Iris pigment epithelial cell (primary cell): ENCODE measurements at places on chromosomes 7 and 10.
A peak's percentile ranks its signal among the peaks of the same experiment; 100 is the strongest.

DNA sequence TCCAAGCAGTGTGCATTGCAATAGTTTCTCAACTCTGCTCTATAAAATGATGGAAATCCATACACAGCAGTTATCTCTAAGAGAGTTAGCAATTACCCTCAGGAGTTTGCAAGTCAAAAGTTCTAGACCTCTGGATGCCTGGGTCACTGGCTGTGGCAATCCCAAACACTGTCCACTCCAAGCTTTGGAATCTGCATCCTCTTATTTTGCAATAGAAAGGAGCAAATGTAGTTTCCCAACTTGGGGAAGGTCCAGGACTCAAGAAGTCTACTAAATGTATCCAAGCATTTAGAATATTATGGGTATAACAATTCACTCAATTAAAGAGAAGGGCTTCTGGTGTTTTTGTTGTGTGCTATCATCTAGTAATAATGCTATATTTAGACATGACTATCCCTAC, 131.3 kb upstream of the NRP1 start:
- no peak for DNase-seq

DNA sequence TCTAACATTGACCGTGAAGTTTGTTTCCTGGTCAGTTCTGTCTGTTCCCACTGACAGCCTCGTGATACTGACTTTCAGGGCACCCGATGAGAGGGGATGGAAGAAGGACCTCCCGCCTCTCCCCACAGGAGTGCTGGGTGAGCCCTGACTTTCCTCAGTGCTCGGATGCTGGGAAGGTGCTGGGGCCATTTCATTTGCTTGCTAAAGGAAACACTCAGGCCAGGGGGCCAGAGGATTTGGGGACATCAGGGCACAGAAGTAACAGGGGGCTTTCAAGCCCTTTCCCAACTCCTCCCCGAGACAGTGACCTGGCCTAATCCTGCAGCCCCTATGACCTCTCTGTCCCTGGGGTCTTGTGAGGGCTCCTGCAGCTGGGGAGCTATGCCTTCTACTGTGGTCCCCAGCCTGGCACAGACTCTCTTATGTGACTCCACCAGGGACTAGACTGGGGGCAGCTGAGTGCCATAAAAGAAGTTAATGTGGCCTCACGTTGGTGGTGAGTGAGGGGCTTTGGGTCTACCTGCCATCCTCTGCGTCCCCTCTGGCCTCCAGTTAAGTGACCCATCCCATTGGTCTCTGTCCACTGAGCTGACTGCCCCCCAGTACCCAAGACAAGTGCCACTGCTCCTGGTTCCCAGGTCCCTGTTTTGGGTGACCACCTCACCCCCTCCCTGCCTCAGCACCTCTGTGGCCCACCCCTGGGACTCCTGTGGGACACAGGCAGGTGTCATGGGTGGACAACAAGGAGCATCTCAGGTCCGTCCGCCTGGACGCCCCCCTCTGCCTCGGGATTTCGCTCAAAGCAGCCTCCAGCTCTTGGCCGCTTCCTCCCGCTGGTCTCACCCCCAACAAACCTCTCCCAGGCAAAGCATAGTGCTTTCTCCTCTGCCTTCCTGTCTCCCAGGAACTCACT, 33.4 kb upstream of the HSPA12A start:
- no peak for DNase-seq

- peak; percentile 77 for DNase-seq
Measured at GRCh38 chr7:146150153-146150552, 33.6 kb downstream of the CNTNAP2 start.

- DNase-seq, result peak; percentile 7
Measured at GRCh38 chr10:1368842-1369171, 312.6 kb downstream of the WDR37 start.

DNA sequence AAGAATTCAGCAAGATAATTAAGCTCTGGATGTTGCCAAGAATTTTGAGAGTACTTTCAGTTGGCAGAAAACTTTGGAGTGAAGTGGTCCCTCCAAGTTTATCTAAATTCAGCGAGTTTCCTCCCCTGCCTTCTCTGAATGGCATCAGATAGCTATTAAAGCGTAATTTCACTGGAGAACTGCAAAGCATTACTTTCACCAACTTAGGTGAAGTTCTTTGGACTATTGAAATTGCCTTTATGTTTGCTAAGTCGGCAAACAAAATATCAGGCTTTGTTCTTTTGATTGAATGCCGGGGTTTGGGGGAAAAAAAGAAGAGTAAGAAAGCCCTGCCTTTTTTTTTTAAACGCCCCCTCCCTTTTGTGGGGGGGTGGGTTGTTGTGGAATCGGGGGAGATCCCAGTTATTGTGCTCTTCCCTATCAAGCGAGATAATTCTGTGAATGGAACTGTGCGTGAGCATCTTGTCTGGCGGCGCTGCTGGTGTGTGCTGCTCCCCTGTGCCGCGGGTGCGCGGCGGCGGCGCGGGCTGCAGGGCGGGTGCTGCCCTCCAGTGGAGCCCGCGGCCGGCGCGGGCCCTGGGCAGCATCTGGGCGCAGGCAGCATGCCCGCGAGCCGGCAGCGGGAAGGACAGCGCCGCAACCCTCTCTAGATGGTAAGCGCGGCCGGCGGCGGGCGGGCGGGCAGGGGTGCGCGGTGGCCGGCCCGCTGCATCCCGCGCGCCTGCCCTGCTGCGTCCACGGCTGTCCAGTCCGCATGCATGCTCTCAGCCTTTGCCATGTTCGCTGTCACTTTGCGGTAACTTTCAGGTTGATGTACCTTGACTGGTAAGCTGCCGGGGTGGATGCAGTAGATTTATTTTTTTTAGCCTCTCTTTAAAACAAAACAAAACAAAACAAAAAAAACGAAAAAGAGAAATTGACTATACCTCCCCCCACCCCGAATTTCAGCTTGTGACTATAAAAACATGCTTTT, 176.5 kb downstream of the TCF7L2 start:
- DNase-seq, result peak; percentile 77

DNA sequence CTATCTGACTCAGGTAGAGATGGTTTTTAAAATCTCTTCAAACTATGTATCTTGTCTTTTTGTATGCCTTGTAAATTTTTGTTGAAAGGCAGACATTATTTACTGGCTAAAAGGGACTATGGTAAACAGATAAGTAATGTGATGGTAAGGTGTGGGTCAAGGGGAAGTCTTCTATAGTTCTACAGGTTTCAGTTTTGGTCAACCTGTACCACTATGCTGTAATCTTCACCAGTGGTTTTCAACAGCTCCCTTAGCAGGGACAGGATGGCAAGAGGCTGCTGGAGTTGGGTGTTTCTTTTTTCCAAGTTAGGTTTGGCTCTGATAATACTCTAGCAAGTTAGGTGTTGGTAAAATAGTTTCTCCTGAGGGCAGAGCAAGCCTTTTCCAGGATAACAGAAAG, 32.7 kb upstream of the FZD8 start:
- DNase-seq, result no peak

DNA sequence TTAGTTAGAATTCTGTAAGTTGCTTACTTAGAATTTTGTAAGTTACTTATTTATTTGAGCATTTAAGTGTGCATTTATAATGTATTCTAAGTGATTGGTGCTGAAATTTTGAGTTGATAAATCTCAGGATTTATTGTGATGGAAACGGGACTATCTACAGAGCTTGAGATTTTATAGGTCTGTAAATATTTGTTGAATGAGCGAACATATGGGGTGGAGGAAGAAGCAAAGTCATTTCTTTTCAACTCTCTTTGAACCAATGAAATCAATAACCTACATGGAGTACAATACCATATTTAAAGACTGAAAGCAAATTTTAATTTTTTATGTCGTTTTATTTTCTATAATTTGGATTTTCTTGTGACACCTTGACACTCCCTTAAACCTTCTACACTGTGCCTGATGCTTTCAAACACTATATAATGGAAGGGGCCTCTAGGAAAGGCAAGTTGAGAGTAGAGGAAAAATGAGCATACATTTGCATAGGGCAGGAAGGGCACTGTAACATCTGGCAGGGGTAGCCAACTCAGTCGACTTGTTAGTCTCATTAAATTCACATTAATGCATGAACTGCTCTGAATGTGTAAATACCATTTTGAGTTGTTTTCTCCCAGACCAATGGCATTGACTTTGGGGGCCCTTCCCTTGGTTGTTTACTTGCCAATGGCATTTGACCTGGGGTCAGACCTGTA, 204.2 kb downstream of the DYNC1I1 start:
- DNase-seq, result no peak

DNA sequence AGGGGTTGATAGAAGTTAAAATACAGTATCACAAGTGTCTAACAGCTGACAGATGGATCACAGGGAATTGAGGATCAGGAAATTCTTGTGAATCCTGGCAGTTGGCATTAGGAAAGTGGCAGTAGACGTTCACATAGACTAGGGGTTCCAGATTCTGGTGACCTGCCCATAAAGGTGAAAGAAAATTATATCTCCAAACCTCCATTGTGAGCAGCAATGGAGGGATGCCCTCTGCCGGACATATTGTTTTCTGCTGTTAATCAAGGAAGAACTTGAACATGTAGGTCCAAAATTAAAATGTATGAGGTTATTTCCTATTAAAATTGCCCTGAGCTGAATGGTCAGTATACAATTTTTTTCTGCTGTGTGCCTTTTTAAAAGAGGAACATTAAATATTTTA, 5.1 kb downstream of the NME8 start:
- peak; percentile 2 for DNase-seq

GRCh38 chr7:143405173-143406001, 3.3 kb downstream of the EPHA1 start:
- no peak for DNase-seq

GRCh38 chr10:102994531-102995295, 76.6 kb downstream of the CNNM2 start:
- no peak for DNase-seq

- DNase-seq, result peak; percentile 53
Measured at GRCh38 chr10:4765428-4765827, 60.6 kb upstream of the AKR1E2 start.

- no peak for DNase-seq
Measured at GRCh38 chr7:37916673-37917660, at the start of gene SFRP4. Gene SFRP4 (minus strand): TSS chr7:37916817. CDS start chr7:37916537, 280 bp downstream.

- DNase-seq, result no peak
Measured at GRCh38 chr10:113301342-113301984, 251.4 kb upstream of the HABP2 start.

GRCh38 chr7:145884716-145885514, 231.7 kb upstream of the CNTNAP2 start:
- no peak for DNase-seq

DNA sequence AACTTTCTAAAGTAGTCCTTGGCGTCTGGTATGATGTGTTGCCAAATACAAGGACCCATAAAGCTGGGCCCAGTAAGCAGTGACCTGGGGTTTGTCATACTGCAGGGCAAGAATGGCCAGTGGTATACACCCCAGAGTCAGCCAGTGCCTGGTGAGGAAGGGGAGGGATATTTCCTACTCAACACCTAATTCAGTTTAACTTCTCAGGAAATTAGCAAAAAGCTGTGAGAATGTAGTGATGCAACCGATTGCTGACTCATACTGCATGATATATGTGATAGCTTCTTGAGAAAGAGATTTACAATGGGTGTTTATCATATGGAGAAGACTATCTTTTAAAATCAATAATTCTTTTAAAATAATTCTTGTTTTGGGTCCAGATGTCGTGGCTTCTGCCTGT, 889.3 kb upstream of the CELF2 start:
- DNase-seq, result peak; percentile 50

GRCh38 chr7:87139514-87139913, 12.7 kb upstream of the DMTF1 start:
- DNase-seq, result no peak

GRCh38 chr7:66047426-66047825, 28.2 kb upstream of the ASL start:
- DNase-seq, result peak; percentile 96

GRCh38 chr10:91616137-91616536, 16.7 kb downstream of the PPP1R3C start:
- peak; percentile 73 for DNase-seq

DNA sequence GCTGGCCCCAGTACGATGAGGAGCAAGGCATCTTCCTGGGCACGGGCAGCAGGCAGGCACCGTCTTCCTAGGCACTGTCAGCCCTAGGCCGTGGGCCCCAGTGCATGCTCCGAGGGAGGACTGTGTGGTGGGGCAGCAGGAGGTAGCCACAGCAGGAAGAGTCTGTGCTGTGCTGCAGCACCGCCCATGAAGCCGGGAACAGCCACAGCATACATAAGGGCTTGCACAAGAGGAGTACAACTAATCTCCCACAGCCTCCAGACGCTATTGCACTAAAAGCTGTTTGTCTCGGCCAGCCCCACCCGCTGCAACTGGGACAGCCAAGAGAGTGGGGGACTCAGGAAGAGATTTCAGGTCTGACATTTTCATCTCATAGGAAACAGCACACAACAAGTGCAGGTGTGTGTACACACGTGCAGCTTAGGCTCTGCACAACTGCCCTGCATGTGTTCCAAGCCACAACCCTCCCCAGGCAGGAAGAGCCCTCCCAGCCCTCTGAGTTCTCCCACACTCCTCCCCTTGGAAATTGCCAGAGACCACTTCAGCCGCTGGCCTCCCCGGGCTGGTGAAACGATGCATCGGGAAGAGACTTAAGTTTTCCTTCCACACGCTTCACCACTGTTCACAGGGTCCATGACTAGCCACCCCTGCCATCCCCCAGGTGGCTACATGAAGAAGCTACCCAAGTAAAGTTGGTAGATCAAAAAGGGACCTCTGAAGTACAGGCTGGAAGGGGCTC, 88.1 kb upstream of the DDC start:
- DNase-seq, result peak; percentile 95

DNA sequence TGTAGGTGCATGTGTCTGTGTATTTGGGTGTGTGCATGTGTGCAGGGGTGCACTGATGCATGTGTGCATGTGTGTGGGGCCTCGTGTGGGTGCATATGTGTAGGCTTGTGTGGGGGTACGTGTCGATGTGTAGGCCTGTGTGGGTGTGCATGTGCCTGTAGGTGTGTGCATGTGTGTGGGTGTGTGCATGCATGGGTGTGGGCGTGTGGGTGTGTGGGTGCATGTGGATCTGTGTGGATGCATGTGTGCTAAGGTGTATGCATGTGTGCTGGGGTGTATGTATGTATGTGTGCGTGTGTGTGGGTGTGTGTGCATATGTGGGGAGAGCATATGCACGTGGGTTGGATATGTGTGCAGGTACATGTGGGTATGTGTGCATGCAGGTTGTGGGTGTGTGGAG, 73.2 kb downstream of the NKX6-2 start:
- no peak for DNase-seq

- no peak for DNase-seq
Measured at GRCh38 chr7:38142736-38143135, 35.3 kb upstream of the STARD3NL start.

DNA sequence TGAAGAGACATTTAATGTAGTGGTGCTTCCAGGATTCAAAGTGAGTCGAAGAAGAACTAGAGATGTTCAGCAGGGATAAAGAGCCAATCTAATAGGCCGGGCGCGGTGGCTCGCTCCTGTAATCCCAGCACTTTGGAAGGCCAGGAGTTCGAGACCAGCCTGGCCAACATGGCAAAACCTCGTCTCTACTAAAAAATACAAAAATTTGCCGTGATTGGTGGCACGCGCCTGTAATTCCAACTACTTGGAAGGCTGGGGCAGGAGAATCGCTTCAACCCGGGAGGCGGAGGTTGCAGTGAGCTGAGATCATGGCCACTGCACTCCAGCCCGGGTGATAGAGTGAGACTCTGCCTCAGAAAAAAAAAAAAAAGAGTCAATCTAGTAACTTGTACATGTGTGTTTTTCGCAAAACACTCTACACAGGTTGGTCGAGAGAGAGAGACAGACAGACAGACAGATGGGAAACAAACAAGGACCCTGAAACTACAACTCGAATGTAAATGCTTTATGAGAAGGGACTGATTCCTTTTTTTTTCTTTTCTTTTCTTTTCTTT, 775 bp downstream of the ABCB8 start:
- DNase-seq, result no peak

GRCh38 chr7:106952001-106952657, 87.0 kb downstream of the PIK3CG start:
- no peak for DNase-seq

GRCh38 chr10:45514291-45515270, 140.6 kb downstream of the ALOX5 start:
- DNase-seq, result peak; percentile 40
